ENCODE measurements at places on chromosomes 1 and 21. TPM values are rescaled to one million over a fixed set of nuclear protein-coding genes. Genes with fewer than 3 reads are reported as not detected.

DNA sequence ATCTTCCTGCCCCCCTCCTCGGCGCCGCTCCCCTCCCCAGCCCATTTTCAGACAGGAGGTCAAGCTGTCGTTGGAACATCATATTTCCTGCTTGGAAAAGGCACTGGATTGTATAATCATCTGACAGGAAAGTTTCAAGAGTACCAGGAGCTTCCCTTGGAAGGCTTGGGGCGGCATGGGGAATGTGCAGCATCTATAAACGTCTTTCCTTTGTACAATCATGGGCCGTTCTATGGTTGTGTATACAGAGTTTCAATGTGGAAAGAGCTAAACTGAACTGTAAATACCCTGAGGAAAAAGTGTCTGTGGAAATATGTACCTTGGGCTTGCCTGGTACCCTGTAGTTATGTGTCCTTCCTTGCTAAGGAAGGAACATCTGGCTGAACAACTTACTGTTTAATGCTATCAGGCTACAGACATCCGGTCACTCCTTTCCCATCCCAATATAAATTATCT lies 368.1 kb upstream of the ADGRL2 start:
- no peak for DNase-seq

GRCh38 chr1:244087611-244088010 lies 36.5 kb downstream of the ZBTB18 start:
- DNase-seq, result no peak

The OR6N1 gene
- not detected for total RNA-seq

The LAMC2 gene
- total RNA-seq, result 0.05 TPM

DNA sequence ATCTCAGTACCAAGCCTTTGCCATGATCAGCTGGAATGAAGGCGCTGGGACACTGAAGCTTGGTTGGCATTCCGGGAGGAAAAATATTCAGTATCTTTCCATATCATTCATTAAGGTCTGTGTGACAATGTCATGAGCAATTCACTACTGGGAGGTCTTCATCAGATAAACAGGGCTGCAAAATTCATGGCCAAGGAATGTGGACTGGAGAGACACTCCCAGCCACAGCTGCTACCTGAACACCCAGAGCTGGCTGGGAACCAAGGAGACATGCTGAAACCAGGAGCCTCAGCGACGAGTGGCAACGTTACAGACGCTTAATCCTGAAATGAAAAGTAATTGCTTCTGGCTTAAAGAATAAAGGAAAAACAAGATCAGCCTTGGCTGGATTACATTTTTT lies 30.6 kb upstream of the DDAH1 start:
- DNase-seq, result no peak

DNA sequence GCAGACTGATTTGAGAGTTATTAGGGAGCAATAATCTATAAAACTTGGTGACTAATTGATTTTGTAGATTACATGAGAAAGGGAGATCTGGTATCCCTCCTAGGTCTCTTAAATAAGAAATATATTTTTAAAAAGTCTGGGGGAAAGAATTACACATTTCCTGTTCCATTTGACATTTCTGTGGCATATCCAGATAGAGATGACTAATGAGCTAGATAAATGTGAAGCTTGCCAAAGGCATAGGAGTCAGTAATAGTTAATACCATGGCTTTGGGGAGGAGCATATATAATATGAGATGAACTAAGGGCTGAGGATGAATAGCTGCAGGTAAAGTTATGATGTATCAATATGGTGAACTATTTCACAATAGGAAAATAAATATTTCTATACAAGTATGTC lies 663.7 kb downstream of the PTPRC start:
- no peak for DNase-seq

- no peak for DNase-seq
Observed at GRCh38 chr1:28890435-28890834, 23.9 kb upstream of the EPB41 start.

DNA sequence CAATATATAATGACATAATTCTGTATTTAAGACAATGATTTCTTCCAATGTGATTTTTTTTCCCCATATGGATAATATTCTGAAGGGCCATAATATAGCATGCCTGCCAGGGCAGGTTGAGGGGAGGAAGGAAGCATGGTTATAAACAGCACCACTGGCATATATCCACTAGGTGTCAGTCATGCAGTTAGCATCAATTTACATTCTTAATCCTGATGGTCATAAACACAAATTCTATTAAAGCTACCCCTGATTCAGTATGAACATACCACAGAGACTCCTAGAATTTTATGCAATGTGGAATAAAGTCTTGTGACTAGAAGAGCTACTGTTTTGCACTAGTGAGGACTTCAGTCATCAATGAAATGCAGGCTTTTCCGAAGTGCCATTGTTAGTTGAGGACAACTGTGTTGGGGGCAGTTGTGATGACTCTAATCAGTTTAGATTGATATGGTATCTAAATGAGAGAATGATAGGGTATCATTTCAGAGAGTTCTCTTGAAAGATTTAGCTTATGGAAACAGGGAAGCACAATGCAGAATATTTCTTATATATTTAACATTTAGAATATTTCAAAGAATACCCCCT lies 342.7 kb upstream of the NR5A2 start:
- no peak for DNase-seq

DNA sequence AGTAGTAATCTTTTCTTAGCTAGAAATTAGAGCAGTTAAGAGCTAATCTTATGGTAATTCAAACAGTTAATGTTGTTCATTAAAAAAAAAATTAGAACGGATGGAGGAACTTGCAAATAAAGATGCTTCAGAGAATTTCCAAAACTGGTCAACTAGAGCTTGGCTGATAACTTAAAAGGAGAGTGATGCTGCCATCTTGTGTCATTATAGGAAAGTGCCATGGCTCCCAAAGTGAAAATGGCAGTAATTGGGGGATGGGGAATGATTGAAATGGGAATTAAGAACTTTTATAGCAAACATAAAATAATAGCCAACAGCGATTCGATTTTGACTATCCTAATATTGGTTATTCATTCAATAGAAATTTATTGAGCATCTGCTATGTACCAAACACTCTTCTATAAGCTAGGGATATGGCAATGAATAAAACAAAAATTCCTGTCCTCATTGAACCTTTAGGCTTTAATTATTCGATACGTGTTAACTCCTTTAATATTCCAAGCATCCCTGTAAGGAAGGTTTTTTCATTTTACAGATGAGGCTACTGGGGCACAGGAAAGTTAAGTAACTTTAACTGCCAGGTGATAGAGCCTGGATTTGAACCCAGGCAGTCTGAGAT lies 5.7 kb upstream of the PLPP3 start:
- DNase-seq, result no peak

DNA sequence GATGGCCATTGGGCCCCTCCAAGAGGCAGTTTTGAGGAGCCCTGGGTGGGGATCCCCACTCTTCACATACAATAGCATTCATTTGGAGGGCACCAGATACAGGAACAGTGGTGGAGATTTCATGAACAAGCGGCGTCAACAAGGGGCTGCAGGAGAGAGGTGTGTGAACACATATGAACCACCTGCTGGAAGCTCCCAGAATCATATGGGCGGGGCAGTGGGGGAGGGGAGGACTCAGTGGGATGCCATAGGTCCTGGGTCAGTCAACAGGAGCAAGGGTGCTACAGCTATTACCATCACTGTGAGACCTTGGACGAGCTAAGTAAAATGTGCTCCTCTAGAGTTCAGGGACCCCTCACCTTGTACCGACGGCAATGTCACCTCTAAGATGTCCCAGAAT lies 100.4 kb upstream of the IRF2BP2 start:
- no peak for DNase-seq

The ABCA4 gene
- 0.19 TPM for total RNA-seq

The SLC44A5 gene
- total RNA-seq, result 1.1 TPM

GRCh38 chr1:19325958-19326747 lies 14.0 kb downstream of the SLC66A1 start:
- DNase-seq, result no peak

All from liver (tissue), 10 donors.